ENCODE measurements at places on chromosomes 16 and 17.

DNA sequence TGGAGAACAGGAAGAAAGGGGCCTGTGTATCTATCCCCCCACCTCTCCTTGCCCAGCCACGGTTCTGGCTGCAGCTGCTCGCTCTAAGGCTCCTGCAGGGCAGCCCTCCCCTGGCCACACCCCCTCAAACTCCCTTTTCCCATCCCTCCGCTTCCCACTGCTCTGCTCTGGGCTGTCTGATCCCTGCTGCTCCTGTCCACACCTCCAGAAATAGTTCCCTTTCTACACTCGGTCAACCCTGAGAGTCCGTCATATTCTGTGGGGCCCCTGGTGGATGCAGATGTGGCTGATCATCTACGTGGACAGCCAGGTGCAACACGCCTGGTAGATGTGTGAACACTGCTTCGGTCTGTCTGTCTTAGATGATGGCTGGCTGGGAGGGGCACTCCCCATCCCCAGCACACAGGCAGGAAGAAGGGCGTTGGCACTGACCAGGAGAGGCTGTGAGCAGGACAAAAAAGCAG is 19.3 kb upstream of the KRT19 start:
- DNase-seq = no peak

DNA sequence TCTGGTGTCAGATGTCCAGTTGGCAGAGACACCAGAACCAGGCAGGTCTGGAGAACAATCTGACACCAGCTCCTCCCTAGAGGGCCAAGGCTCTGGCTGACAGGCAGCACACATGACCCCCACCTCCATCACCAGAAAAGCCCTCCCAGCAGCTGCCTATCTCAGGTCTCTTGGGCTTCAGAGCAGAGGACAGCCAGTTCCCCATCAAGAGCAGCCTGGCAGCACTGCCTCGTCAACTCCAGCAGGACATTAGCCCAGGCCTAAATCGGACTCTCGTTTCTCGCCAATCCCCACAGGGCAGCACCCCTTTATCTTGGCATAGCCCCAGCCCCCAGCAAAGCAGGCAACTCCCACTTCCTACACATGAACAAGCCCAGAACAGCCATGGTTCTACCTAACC is 4.4 kb downstream of the JUP start:
- DNase-seq = no peak

DNA sequence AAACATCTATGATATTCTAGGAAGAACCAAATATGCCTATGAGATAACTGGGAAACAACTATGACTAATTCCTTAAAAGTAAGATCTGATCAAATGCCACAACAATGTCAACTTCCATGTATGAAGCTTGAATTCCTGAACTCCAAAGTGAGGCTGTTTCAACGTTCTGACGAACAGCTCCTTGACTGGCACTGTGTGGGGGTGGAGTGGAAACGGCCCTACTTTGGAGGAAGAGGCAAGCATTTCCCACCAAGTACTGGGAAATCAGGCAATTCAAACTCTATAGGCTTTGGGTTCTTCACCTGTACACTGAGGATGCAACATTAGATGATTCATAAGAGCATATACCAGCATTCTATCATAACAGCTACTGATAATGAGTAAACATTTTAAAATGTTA is 187.2 kb downstream of the CDK5R1 start:
- no peak for DNase-seq

DNA sequence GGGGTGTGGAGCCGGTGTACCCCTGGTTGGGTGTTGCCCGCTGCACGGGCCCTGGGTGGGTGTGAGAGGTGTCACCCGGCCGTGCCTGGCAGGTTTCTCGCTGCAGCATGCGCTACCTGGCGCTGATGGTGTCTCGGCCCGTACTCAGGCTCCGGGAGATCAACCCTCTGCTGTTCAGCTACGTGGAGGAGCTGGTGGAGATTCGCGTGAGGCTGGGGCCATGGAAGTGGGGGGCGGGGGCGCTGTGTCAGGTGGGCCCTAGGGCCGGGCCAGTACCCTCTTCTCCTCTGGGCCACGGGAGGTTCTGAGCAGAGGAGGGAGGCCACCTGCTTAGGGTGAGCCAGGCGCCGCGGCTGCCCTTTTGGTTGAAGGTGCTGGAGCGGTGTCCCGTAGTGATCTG is 13.4 kb downstream of the DEF8 start:
- DNase-seq = no peak

DNA sequence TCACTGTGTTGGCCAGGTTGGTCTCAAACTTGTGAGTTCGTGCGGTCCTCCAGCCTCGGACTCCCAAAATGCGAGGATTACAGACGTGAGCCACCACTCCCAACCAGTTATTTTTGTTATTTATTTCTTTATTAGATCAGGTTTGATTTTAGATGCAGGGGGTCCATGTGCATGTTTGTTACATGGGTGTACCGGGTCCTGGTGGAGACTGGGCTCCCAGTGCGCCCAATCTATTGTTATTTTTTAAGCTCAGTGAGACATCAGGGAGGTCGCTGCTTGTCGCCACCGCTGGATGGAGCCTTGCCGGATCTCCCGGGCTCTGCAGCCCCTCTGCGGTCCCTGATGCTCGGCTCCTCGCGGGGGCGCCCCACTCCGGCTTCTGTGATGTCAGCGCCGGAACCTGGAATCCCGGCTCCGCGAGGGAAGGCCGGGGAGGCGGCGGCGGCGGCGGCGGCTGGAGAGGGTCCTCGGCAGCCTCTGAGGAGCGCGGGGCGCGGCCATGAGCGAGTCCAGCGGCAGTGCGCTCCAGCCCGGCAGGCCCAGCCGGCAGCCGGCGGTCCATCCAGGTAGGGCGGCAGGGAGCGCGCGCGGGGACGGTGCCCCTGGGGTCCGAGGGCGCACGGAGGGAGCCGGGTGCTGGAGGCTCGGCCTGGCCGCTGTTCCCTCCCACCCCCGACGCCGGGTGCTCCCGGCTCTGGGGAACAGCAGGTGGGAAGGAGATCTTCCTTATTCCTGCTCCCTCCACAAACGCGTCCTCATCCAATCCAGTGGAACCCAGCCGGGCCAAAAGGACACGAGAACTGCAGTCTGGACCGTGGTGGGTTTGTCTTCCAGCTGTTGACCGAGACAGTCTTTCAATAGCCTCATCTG is at the start of gene TMC7:
Gene TMC7 (plus strand): TSS at position 370 of the 870 bp plus-strand sequence. CDS start 130 bp downstream, at position 500.
- no peak for DNase-seq

GRCh38 chr17:62062302-62062701 is 2.8 kb downstream of the MED13 start:
- no peak for DNase-seq

DNA sequence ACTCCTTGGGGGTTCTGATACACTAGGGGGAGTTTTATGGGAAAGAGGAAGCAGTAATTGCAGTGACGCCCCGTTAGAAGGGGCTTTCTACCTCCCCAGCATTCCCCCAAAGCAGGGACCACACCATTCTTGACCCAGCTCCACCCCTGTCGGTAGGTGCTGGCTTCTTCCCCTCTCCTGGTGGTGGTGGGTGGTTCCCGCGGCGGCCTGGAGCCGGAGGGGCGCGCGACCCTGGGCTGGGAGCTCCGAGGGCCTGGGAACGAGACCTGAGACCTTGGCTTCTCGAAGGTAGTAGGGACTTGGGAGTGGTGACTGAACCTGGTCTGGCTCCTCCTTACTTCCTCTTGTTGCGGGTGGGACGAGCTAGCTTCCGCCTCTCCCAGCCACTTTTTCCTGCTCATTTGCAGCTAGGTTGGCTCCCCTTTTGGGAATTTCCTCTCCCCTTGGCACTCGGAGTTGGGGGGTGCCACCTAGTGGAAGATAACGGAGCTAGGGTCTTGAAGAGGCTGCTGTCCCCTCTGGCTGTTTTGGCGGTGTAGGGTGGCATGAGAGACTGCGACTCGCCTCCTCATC is 438 bp downstream of the GRN start:
- DNase-seq = no peak

DNA sequence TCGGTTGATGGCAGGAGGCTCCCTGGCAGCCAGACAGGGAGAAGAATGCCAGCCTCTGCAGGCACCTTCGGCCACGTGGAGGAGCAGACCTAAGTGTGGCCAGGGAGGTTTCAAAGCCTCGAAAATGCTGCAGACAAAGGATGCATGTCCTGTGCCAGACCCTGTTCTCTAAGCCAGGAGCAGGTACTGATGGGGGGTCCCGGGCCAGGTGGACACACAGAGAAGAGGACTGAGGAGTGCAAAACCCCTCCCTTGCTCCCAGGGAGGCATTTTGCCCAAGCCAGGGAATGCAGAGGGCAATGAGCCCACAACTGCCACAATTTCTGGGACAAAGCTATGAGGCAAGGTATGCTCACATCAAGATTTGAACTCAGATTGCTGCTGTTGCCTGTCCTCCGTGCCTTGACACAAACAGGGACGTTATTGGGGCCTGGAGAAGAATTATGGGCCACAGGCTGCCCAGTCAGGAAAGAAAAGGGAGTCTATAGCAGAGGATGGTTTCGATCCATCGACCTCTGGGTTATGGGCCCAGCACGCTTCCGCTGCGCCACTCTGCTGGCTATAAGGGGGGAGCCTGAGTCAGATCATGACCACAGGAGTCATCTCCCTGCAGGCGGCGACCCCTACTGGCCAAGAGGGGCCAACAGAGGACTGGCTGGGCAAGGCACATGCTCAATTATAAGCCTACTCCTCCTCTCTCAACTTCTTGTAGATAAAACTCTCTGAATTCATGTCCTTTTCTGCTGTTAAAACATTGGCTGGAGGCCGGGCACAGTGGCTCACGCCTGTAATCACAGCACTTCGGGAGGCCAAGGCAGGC is 25.1 kb upstream of the FOXK2 start:
- DNase-seq = peak; percentile 98

GRCh38 chr17:45844695-45845375 is at the start of gene SPPL2C:
Gene SPPL2C, plus strand, starts transcription at chr17:45844881. Its CDS starts 26 bp downstream, at chr17:45844907.
- no peak for DNase-seq

Data from HS-27A (cell line).